ENCODE measurements at places on chromosomes 1 and 21. TPM values are rescaled to one million over a fixed set of nuclear protein-coding genes. Genes with fewer than 3 reads are reported as not detected.

The FNDC5 gene
- 0.08 TPM for total RNA-seq

GRCh38 chr1:236288620-236288976 lies 6.8 kb upstream of the ERO1B start:
- DNase-seq = no peak

DNA sequence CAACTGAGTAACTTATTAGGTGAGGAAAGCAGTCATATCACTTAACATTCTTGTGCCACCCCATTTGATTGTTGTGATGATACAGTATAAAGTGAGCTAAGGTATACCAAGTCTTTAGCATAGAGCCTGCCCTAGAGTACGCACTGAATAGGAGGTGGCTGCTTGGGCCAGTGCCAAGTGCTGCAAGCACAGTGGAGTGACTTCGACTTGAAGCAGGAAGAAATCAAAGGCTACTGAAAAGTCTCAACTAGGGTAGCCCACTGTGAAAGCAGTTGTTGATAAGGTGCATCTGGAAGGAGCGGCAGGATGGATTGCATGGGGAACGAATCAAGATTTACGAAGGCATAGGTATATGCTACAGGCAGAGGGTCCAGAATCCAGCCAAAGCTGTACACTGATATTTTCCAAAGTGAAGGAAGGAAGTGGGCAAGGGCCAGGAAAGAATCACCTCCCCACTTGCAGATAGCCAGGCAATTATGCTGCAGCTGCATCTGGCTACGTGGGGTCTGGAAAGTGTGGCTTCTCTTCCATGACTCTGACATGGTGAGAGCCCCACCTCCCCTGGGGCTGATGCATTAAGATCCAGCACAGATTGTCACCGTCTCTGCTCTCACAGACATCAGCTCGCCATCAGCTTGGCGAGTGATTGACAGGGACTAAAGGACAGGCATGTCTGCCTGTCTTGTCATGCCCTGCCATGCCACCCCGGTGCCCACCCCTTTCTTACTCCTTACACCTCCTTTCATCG lies 287.0 kb upstream of the PLXNA2 start:
- DNase-seq = no peak

DNA sequence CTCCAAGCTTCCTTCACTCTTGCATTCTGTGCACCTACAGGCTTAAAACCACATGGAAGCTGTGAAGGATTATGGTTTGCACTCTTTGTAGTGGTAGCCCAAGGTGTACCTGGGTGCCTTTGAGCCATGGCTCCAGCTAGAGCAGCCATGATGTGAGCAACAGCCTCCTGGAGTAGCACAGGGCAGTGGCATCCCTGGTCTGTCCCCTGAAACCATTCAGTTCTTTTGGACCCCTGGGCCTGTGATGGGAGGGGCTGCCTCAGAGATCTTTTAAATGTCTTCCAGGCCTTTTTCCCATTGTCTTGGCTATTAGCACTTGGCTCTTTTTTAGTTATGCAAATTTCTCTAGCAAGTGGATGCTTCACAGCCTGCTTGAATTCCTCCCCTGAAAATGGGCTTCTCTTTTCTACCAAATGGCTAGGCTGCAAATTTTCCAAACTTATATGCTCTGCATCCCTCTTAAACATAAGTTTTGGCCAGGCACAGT lies 47.4 kb downstream of the CLCA4 start:
- DNase-seq = no peak

DNA sequence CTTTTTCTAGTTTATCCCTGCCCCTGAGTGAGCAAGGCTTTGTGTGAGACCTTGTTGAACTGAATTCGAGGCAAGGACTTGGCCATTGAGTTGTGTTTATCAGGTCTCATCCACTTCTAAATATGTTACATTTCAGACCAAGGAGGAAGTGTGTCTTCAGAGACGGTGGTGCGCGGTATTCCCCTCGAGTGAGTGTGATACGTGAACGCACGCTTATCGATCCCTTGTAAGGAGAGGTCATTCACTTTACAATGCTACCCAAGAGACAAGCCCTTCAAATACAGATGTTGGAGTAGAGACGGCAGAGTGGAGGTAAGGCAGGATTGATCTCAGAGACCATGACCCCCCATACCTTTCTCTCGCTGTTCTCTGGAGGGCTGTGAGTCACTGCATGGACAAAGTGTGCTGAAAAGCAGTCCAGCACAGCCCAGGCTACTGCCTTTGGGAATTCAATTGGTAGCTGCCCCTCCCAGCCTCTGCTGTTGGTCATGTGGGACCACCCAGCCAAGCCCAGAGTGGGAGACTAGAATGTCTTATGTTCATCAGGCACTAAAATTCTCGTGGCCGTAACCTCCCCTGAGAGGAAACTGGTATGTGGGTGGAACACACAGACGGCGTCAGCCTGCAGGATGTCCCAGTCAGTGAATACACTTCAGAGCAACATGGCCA lies 16.3 kb upstream of the MTARC1 start:
- no peak for DNase-seq

GRCh38 chr1:223056802-223057201 lies 86.2 kb downstream of the TLR5 start:
- DNase-seq = no peak

Measured in kidney epithelial cell (primary cell).